ENCODE measurements at places on chromosomes 6 and 20.

DNA sequence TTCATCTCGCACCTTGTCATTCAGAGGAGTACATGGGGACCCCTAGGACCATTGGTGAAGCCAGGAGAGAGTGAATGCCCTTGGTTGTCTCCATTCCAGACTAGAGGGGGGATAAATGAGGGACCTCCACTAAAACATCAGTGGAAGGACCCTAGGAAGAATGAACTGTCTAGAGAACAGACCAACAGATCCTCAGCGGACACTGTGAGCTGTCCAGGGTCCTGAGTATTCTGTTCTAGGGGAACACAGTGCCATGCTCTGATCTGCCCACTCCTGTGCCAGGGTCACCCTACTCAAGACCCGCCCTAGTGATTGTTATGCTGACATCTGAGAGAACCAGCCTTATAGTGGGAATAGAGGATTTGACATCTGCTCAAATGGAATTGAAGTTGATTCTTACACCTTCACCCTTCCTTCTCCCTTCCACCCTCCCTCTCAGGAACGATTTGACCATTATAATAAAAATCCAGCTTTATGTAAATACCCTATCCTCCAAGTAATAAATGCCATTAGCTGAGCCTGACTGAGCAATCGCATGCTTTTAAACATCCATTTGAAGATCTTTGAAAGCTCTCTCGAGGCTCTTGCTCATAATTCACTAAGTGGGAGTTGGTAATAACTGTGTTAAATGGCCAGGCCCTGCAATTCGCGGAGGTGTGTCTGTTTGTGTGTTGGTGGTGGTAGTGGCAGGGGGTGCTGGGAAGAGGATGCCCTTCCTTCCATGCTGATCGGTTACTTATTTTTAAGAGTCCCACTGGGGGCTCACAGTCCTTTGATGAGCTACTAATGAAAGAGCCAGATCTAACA lies 43.6 kb upstream of the SLC32A1 start:
- DNase-seq = no peak

DNA sequence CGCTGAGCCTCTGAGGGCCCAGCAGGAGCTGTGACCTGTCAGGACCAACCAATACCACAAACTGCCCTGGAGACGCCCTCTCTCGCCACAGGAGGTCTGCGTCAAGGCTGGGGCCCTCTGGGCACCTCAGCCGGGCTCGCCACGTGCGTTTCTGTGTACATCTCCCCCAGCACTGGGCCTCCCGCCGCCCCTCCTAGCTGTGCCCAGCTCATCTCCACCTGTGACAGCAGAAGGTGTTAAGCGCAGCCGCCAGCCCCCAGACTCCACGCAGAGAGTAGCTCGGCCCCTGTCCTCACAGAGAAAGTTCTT lies 91.4 kb downstream of the TAF4 start:
- no peak for DNase-seq

- DNase-seq = no peak
Observed at GRCh38 chr20:48965189-48965910, 43.8 kb downstream of the ARFGEF2 start.

- no peak for DNase-seq
Observed at GRCh38 chr6:139008117-139008516, 20.1 kb upstream of the REPS1 start.

DNA sequence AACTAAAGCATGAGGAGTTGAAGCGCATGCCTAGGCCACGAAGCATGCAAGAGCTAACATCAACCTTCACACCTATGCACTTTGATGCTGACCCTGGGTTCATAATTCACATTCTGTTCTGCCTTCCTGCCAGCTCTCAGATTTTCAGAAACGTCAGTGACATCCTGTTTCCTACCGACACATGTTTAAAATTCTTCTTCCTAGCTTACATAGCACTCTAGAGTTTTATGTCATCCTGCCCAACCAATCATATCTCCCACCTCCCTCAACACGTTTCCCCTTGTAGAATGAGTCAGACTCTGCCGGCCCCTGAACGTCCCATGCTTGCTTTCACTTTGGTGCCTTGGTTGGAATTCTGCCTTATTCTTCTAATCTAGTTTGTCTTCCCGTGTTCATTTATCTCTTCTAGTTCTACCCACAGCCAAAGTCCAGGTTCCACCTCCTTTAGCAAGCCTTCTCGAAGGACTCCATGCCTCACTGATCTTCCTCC lies 97.2 kb upstream of the MAP7 start:
- no peak for DNase-seq

GRCh38 chr20:33119725-33120720 lies 40.6 kb downstream of the BPIFB4 start:
- no peak for DNase-seq

GRCh38 chr20:8094850-8095249 lies 37.2 kb upstream of the PLCB1 start:
- DNase-seq = no peak

- DNase-seq = no peak
Observed at GRCh38 chr6:110322151-110322873, 35.8 kb downstream of the METTL24 start.

- DNase-seq = no peak
Observed at GRCh38 chr6:116083052-116083451, 17.6 kb upstream of the NT5DC1 start.

DNA sequence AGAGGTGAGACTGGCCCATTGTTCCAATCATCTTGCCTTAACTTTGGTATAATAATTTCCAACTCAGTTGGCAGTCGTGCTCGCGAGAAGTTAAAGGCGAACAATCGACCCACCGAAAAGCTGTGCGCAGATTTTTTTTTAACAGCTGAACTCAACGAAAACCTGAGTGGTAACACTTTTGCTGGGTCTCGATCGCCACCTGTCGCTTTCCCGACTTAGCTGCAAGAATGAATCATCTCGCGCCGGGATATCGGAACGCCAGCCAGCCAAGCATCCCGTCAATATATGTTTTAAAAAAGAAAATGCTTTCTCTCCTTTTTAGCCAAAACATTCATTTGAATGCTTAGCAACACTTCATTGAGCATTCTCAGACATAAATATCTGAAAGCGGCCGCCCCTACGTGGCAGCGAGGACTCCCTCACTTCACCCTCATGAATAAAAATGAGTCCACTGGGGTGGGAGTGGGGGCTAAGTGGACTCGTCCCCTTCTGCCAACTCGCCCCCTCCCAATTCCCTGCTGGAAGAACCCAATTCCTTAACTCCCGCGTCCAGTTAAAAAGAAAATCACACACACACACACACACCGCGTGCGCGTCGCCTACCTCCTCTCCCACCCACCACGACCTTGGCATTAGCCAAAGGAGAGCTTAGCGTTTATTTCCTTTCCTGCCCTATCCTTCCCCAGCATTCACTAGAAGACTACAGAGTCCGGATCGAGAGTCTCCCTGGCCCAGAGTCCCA lies 1.5 kb downstream of the COL12A1 start:
- peak; percentile 1 for DNase-seq

DNA sequence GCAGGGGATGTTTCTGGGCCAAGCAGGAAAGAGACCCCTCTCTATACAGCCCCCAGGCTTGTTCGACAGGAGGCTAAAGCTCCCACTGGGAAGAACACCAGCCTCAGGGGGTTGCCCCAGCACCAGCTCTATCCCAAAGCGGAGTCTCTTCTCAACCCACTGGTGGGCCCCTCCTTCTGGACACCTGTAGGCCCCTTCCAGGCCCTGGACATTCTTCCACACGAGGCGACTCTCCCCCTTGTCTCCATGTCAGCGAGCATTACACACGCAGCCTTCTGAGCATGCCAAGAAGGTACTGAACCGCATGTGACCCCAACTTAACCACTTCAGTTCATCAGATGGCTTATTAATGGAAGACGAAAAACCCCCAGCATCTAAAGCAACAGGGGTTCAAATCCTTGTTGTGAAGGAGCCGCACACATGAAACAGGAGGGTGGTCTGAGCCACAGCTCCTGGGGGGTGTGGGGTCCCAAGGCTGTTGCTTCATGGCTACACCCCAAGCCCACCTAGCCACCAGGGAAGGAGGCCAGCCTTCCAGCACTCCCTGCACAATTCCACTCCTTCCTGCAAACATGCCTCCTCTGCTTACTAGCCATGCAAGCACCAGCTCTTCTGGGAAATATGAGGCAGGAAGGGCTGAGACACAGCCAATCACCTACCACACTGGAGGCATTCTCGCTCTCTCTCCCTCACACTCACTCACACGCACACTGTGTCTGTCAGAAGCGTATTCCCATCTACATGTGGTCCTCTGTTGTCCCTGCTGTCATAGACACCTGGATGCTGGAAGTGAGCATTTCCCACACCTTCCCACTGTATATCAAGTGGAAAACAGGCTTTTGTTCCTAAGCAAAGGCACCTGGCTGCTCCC lies 104.5 kb downstream of the NOL4L start:
- DNase-seq = no peak

DNA sequence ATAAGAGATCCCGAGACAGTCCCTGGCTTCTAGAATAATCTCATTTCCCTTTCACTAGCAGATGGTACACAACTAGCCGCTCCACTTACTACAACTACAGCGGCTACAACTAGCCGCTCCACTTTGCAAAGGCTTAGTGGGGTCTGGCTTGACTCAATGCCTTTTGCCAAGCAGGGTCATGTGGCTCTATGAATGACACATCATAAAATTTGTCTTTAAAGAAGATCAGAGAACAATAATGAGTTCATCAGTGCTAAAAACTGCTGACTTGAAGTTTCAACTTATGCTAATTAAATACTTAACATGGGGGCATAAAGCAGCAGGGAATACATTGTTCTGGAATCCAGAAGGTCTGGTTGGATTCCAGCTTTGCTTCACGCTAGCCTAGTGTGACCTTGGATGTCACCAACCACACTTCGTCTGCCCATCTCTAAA lies 2.0 kb upstream of the MICAL1 start:
- no peak for DNase-seq

GRCh38 chr6:160042014-160042773 lies 73.3 kb downstream of the IGF2R start:
- DNase-seq = no peak

DNA sequence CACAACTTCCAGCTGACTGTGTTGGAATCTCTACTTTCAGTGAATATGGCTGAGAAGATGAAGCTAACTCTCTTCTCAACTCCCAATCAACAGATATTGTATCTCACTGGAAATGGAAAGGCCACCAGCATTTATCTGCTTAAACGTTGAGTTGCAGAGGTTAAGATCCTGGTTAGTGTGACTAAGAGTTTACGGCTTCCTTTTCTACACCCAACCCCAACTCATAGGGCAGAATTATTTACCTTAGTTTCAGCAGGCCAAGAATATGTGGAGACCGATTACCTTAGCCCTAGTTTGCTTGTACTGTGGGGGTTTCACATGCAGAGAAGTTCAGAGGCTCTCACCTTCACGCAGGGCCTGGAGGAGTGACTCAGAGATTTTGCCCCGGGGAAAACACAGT lies 1026.6 kb downstream of the EYS start:
- no peak for DNase-seq

DNA sequence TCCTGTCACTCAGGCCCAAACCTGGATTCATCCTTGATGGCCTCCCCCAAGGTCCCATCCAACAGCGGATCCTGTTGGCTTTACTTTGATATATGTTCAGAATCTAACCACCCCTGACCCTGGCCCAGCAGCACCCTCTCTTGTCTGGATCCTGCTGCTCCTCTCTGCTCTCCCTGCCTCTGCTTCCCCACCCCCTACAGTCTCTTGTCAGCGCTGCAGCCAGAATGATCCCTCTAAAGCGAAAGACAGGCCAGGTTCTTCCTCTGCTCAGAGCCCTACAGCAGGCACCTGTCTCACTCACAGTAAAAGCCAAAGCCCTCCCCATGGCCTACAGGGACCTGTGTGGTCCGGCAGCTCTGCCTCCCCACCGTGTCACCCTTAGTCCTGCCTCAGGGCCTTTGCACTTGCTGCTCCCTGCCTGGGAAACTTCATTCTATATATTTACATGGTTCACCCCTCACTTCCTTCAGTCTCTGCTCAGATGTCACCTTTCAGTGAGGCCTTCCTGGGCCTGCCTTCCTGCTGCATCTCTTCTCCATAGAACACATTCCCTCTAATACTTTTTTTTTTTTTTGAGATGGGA lies 37.4 kb upstream of the KCNB1 start:
- DNase-seq = no peak

DNA sequence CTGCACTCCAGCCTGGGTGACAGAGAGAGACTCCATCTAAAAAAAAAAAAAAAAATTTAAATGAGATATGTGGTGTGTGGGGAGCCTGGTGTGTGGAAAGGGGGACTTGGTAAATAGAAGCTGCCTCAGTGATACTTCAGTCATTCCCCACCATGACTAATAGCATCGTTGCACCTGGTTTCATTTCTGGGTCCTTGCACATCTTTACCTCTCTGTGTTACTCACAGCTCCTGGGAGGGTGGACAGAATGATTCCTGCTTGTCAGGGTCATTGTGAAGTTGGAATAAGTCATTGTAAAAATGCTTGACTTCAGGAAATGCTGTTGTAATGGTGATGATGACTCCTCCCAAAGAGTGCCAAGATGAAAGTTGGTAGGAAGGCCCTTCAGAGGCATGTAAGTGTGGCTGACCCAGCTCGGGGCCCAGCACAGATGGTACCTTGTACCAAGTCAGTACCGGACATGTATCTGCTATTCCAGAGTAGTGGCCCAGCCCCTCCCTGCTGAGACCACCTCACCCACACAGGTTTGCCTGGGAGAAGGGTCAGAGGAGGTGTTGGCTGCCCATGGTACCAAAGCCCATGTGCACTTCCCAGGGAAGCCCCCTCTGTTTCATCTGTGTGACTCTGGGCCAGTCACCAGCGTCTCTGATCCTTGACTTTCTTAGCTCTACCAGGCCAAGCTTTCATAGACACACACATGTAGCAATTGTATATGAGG lies 48.4 kb downstream of the PLAGL2 start:
- no peak for DNase-seq

- DNase-seq = no peak
Observed at GRCh38 chr20:21266191-21266536, 37.0 kb upstream of the XRN2 start.

GRCh38 chr6:30495993-30496392 lies 6.7 kb downstream of the HLA-E start:
- DNase-seq = no peak

DNA sequence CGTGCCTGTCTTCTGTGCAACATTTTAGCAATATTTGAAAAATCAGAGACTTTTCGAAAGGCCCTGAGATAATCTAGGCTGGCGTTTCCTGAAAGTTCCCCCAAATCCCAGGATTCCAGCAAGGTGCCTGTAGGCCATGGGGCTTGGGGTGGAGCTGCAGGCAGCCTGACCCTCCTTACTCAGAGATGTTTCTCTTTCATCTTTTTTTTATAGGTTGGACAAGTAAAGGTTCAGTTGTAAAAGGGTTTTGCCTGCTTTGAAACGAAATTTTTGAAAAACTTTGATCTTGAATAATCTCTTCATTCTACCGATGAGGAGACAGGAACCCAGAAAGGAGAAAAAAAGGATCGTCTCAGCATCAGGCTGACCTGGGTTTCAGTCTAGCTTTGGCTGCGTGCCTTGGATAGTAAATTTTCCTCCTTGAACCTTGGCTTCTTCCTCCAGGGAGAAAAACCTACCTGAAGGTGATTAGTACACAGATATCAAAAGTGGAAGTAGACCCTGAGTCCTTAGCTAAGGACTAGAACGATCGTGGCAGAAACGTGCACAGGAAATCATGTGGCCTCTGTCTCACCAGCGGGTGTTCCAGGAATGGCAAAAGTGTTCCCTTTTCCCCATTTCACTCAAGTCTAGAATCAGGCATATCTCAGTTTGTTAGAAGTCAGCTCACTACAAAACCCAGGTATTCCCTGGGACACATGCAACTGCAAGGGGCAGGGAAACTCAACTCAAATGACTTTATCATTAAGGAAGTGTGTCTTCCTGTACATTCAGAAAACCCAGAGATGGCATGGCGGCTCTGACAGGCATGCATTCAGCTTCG lies 128.2 kb upstream of the PTPN1 start:
- DNase-seq = no peak

Measured in NCI-H2029 (cell line).